Uterine smooth muscle cell (primary cell): ENCODE measurements at places on chromosomes 13 and 19. TPM values are rescaled to one million over a fixed set of nuclear protein-coding genes. Genes with fewer than 3 reads are reported as not detected.

Gene RAB3A
- total RNA-seq, result 0.89 and 1.5 TPM in 2 replicates

Gene KIR2DL3
- not detected in 2 replicates for total RNA-seq

Gene CCDC169
- 4.5 and 4.9 TPM in 2 replicates for total RNA-seq

Gene PEG3
- total RNA-seq, result 1.9 and 3.9 TPM in 2 replicates

Gene PHLDB3
- 6.4 and 11.6 TPM in 2 replicates for total RNA-seq

Gene FCGBP
- total RNA-seq, result 0.11 and 2.1 TPM in 2 replicates

Gene CEACAM4
- total RNA-seq, result not detected in 2 replicates

Gene SGCG
- 0.22 and 0.75 TPM in 2 replicates for total RNA-seq

Gene ELAVL1
- total RNA-seq, result 39.5 and 66.5 TPM in 2 replicates

Gene MRPL57
- 21.7 and 23.5 TPM in 2 replicates for total RNA-seq

Gene ZFP14
- 2.3 and 4.7 TPM in 2 replicates for total RNA-seq

Gene NECTIN2
- 68.9 and 75.4 TPM in 2 replicates for total RNA-seq
